8988T (cell line): ENCODE measurements at places on chromosomes 2 and 18.

DNA sequence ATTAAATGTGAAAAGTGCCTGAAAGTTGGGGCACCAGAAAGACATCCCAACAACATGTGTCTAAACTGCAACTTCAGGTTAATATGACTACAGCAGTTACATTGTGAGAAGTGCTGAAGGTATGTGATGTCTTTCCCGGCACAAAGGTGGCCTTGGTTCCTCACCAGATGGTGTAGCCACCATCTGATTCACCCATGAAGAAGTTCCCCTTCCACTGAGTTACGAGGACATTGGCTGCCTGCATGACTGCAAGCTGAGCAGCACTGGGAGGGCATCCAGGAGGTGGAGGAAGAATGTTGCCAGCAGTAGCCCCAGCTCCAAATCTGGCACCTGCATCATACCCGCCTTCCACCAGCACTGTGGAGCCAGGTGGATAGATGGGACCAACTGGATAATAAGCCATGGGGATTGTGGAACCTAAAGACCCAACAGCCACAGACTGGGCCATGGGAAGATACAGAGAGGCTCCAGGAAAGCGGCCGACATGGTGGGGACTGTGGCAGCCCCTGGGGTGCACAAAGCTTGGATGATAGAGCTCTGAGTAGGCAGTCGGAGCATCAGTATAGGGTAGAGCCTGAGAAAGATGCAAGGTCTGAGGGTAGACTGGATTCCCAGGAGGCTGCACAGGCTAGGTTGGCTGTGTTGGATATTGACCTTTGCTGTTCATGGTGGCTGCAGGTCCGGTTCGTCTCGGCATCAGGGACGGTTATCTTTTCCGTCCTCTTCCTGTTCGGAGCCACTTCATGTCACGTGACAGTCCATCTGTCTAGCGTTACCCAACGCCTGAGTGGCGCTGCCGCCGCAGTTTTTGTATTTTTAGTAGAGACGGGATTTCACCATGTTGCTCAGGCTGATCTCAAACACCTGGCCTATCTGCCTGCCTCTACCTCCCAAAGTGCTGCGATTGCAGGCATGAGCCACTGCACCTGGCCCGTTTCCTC is 36.9 kb downstream of the SUMO1 start:
- no peak for DNase-seq

- no peak for DNase-seq
Observed at GRCh38 chr2:7007846-7008741, 90.9 kb downstream of the RNF144A start.

DNA sequence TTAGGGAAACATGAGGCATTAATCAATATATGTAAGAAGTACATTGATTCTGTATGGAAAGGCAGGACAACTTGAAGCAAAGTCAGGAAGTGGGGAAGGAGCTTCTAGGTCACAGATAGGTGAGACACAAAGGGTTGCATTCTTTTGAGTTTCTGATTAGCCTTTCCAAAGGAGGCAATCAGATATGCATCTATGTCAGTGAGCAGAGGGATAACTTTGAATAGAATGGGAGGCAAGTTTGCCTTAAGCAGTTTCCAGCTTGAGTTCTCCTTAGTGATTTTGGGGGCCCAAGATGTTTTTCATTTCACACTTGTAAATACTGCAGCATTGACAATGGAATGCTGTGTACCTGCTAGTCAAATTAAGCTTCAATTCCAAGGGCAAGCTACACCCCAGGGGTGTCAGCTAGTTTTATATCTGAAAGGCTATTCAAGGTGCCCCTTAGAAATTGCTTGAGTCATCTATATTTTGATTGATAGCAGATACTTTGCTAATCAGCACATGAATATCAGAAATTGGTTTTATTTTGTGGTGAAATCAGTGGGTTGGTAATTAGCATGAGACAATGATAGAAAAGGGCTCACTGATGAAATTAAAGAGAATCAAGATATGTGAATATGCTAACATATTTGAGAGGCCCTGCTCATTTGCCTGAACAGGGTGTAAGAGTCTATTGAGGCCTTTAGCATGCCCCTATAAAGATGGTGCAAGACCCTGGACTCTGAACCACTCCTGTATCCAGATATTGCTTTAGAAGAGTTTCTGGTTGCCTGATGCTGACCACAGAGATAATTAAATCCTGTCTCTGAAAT is 131.5 kb downstream of the TMEM17 start:
- DNase-seq: no peak

GRCh38 chr2:169782513-169782912 is 16.2 kb upstream of the SSB start:
- no peak for DNase-seq

- no peak for DNase-seq
Observed at GRCh38 chr2:10844097-10844496, 31.5 kb upstream of the PDIA6 start.

DNA sequence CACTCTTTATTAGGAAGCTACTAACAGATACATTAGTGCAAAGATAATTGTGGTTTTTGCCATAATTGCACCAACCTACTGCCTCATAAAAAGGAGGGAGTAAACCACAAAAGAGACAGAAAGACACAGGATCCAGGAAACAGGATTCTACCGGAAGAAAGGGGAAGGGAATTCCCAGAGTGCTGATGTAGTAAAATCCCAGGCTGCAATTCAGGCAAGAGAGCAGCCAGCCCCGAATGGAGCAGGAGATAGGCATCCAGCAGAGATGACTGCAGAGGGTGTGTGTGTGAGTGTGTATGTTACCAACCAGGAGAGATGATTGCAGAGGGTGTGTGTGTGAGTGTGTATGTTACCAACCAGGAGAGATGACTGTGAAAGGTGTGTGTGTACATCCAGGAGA is 84.4 kb downstream of the KCNS3 start:
- DNase-seq: no peak

DNA sequence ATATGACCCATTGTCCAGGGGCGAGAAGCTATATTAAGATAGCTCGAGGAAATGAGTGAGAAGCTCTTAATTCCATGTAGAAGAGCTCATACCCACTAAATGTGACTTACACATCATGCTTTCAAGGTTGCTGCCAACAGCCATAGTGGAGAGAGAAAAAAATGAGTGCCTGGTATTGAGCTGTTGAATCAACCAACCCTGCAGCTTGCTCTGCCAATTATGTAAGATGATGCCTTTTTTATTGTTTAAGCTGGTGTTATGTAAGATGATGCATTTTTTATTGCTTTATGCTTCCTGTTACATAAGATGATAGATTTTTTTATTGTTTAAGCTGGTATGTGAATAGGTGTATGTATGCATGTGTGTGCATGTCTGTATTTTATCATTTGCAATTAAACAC is 228.2 kb downstream of the CCDC178 start:
- no peak for DNase-seq

DNA sequence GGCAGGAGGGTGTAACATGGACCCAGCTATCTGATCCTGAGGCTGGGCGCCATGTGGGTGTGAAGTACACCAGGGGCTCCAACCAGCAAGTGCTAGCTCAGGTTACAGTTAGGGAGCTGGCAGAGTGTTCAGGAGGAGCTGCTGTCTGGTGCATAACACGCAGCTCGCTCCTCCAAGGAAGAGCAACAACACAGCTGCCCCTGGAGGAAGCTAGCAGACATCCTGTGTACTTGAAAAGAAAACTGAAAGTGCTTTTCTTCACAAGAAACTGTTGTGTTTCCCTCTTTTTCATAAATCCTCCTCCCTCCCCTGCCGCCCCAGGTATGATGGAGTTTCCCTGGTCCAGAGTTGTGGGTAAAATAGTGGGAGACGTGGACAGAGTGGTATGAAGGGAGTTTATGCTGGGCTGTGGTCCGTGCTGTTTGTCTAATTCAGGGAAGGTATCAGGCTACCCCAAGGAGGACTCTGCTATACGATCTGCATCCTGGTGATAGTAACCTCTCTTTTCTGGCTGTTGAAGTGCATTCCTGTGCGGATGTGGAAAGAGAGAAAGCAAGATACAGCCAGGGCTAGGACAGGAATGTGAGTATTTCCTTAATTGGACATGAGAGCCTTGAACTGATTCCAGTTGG is 6.1 kb upstream of the LBH start:
- no peak for DNase-seq

GRCh38 chr2:137776697-137777096 is 187.6 kb upstream of the HNMT start:
- no peak for DNase-seq

DNA sequence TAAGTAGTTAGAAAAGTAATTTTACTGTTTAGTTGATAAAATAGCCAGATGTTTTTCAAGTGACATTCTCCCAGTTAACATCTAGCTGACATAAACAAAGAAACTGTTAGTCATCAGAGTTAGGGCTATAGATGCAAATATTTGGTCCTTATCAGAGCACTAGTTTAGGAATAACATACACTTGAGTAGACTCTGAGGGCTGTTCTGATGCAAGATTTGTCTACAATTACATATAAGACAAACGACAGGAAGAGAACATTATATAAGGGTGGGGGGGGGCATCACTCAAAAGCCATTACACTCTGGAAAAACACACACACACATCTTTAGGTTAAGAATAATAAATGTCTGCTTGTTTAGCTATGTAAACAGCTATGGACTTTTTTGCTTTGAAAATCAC is 554.4 kb upstream of the LRRTM1 start:
- no peak for DNase-seq

- no peak for DNase-seq
Observed at GRCh38 chr18:22741318-22741717, 191.8 kb upstream of the RBBP8 start.

DNA sequence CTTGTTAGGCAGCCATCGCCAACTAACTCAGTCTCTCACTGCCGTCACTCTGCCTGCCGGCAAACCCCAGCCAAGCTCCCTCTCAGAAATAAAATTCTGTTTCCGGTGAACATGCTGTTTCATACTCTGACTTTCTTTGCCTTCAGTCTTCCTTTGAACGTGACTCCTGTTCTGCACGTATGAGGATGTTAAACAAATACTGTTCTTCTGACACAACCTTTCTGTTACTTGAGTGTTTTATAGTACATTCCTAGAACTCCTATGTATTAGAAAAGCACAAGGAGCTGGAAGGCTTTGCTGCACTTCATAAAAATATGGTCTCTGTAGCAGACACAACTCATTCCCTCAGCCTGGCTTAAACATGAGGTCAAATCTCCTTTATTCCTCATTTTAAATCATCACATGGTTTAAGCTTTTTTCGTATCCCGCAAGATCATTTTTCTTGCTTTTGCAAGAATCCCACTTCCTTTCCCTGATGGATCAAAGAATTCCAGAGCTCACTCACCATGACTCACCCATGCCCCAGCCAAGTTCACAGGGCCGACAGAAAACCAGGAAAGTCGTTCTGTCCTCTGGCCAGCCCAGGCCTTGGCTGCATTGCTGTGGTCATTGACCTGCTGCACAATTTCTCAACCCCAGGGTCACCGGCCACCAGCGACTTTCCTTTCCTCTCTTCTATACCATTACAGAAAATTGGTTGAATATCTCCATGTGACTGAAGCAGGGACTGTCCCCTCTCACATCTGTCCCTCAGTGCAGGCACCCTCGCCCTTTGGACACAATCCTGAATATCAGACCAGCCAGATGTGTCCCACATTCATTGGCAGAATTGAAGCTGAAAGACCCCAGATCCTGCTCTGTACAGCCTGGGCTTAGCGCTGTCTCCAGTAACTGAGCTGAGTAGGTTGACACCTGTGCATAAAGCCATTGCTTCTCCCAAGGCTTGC is 183.1 kb upstream of the ARL4C start:
- DNase-seq: no peak
